ENCODE measurements at places on chromosomes 5 and 9. TPM values are rescaled to one million over a fixed set of nuclear protein-coding genes. Genes with fewer than 3 reads are reported as not detected.

ZNF367 gene
- 7.1 TPM for total RNA-seq

LURAP1L gene
- total RNA-seq: 13.9 TPM

PPP2R2B gene
- total RNA-seq: not detected

MYO10 gene
- 67.4 TPM for total RNA-seq

HK3 gene
- total RNA-seq: not detected

TRIM36 gene
- 2.4 TPM for total RNA-seq

NUDT12 gene
- total RNA-seq: 2.5 TPM

CATSPER3 gene
- 0.49 TPM for total RNA-seq

CMBL gene
- 22.2 TPM for total RNA-seq

OR2V1 gene
- total RNA-seq: not detected

ROPN1L gene
- 2.1 TPM for total RNA-seq

PCDH12 gene
- total RNA-seq: not detected

ABCA2 gene
- 26.9 TPM for total RNA-seq

All from A549 treated with DMSO at 1 μM for 4 hours (cell line).